Suprapubic skin (tissue), 4 donors: ENCODE measurements at places on chromosomes 13 and 19.

DNA sequence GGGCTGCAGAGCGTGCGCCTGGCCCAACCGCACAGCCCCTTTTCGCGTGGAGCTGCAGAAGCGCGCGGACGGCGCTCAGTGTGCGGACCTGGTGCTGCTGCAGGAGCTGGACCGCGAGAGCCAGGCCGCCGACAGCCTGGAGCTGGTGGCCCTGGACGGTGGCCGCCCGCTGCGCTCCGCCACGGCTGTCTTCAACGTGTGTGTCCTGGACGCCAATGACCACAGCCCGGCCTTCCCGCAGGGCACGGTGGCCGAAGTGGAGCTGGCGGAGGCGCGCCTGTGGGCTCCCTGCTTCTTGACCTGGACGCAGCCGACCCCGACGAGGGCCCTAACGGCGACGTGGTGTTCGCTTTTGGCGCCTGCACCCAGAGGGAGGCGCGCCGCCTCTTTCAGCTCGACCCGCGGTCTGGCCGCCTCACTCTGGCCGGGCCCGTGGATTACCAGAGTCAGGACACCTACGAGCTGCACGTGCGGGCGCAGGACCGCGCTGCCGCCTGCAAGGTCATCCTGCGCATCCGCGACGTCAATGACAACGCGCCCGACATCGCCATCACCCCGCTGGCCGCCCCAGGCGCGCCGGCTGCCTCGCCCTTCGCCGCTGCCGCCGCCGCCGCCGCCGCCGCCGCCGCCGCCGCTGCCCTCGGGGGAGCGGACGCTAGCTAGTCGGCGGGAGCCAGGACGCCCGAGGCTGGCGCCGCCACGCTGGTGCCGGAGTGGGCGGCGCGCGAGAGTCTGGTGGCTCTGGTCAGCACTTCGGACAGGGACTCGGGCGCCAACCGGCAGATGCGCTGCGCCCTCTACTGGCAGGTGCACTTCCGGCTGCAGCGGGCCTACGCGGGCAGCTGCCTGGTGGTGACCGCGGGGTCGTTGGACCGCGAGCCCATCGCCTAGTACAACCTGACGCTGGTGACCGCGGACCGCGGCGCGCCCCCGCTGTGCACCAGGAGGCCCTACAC lies 172.2 kb downstream of the OLFM4 start:
- DNase-seq: peak; percentile 63

DNA sequence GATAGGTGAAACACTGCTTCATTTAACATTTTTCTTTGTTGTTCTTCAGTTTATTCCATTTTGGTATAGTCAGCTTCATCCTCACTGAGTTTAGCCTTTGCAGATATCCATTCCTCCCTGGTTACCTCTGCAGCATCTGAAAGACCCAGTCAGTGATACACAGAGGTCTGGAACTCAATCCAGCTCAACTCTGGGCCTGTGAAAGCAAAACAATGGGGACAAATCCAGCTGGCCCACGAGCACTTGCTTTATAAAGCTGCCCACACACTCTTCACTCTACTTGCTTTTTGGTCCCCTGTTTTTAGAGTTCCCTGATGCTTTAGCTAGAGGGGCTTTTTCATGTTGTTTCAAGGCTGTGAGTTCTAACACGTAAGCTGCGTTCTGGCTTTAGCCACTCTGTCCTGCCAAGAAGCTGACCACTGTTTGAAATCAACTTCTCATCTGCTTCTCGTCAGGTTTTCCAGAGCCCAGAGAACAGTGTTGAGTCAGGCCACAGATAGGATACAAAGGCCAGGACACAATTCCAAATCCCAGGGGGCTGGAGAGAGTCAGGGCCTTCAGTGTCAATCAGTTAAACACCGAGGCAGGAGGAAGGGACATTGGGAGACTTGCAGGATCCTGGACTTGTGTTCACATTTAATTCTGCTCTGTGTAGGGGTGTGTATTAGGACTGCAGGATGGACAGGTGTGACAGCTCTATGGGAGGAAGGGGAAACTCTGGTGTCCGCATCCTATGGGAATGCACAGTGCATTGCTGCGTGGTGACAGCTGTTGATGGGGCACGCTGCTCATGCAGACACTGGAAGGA lies 83.5 kb upstream of the RNF113B start:
- no peak for DNase-seq

DNA sequence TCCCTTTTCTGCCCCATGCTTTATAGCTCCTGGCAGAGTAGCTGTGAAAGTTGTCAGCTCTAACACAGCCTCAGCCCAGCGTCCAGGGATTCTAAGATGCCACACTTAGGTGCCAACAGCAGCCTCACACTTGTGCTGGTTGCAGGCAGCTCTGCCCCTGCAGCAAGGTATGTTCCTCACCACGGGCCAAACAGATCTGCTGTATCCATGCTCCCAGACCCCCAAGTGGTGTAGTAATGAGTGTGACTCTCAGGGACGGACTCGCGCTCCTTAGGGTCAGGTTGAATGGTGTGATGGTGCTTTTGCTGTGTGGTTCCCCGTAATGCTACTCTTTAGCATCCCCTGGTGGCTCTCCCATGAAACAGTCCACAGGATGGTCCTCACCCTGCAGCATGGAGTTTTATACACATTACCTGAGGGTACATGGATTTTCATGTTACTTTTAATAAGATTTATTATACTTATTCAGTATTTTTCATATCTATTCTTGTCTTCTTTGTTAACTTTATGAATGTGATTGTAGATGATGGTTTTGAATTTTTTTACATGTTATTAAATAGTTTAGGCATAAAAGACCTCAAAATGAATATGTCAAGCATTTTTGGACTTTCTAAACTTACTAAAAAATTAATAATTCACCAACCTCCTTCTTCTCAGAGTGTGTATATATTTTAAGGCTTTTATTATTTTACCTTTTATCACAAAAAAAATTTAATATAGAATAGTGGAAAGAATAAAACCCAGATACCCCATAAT lies 232.5 kb downstream of the SLC7A1 start:
- DNase-seq: no peak

- DNase-seq: no peak
These were observed 214.2 kb downstream of the FGF9 start for GRCh38 chr13:21884965-21885567.

DNA sequence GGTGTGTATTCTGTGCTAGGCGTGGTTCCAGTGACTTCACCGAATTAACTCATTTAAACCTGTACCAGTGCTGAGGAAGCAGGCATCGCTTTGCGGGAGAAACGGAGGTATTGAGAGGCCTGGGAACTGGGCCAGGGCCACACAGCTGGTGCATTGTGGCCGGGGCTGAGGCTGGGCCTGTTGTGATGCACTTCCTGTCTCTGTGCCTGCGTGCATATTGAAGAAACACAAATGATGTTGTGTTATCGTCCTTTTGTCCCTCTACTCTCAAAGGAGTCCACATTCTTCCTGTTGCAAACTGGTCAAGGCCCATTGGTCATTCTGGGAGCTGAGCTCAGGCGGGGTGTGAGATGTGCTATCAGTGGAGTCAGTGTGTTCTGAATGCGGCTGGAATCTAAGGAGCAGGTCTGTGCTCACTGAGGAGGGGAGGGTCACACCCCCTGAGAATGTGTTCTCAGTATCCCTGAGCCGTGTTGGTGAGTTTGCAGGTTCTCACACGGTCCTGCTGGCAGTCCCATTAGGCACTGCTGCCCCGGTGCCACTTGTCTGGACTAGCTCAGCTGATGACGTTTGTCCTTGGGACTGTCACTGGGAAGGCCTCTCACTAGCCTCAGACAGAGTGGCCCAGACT lies 62.1 kb downstream of the ARHGEF7 start:
- DNase-seq: no peak
